ENCODE measurements at places on chromosomes 2 and 18.

DNA sequence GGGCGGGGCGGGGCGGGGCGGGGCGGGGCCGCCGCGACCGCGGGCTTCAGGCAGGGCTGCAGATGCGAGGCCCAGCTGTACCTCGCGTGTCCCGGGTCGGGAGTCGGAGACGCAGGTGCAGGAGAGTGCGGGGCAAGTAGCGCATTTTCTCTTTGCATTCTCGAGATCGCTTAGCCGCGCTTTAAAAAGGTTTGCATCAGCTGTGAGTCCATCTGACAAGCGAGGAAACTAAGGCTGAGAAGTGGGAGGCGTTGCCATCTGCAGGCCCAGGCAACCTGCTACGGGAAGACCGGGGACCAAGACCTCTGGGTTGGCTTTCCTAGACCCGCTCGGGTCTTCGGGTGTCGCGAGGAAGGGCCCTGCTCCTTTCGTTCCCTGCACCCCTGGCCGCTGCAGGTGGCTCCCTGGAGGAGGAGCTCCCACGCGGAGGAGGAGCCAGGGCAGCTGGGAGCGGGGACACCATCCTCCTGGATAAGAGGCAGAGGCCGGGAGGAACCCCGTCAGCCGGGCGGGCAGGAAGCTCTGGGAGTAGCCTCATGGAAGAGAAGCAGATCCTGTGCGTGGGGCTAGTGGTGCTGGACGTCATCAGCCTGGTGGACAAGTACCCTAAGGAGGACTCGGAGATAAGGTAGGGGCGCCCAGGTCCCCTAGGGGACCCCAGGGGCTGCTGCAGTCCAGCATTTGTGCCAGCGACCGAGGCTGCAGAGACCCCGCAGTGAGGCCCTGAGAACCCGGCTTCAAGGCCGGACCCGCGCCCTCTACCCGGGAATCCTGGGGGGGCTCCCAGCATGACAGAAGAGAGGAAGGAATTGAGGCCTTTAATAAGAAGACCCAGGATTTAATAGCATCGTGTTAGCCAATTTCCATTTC, at the start of gene KHK:
Gene KHK (plus strand): TSS at position 49 of the 870 bp plus-strand sequence. CDS start 488 bp downstream, at position 537.
- no peak for DNase-seq

GRCh38 chr2:12270876-12271588, 445.7 kb upstream of the TRIB2 start:
- DNase-seq, result no peak

GRCh38 chr2:112839407-112840067, 3.0 kb upstream of the IL1B start:
- DNase-seq, result no peak

DNA sequence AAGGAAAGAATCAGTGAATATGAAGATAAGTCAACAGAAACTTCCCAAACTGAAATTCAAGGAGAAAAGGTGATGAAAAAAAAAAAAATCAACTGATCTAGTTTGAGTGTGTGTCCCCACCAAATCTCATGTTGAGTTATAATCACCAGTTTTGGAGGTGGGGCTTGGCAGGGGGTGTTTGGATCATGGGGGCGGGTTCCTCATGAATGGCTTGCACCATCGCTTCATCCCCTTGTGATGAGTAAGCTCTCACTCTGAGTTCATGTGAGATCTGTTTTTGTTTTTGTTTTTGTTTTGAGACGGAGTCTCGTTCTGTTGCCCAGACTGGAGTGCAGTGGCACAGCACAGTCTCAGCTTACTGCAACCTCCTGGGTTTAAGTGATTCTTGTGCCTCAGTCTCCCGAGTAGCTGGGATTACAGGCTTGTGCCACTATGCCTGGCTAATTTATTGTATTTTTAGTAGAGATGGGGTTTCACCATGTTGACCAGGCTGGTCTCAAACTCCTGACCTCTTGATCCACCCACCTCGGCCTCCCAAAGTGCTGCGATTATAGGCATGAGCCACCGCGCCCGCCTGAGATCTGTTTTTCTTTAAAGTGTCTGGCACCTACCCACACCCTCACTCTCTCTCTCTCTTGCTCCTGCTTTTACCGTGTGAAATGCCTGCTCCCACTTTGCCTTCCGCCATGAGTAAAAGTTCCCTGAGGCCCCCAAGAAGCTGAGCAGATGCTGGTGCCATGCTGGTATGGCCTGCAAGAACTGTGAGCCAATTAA, 4.0 kb upstream of the SLC66A2 start:
- DNase-seq, result no peak

DNA sequence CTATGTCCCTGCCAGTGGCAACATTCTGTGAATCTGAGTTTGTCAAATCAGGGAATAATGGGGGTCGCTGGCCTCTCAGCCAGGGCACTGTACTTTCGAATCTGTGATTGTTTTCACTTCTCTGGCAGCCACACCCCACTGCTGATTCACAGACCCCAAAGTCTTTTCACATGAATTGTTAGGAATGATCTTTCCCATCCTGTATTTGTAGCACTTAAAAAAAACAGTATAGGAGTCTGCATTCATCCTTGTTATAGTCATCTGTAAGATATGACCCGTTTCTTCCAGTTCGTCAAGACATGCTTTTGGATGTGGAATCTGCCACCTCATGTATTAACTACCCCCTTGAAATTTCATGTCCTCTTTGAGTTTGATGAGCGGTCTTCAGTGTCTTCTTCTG, 928 bp downstream of the NAGK start:
- no peak for DNase-seq

GRCh38 chr2:26581991-26582842, 58.9 kb downstream of the CIB4 start:
- no peak for DNase-seq

DNA sequence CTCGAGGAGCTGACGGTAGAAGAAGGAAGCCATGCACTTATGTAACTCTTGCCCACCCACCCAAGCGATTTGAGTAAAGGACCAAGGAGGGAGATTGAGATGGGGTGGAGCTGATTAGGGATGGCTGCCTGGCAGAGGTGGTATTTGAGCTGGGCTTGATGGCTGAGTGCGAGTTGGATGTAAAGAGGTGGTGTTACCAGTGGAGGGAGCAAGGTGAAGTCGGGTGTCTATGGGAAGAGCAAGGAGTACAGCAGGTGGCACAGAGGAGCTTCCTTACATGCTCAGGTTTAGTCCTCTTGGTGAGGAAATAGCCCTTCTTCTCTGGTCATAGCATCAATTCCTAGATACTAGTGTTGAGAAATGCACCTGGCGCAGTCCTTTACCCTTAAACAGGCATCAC, 294.2 kb upstream of the SKOR2 start:
- no peak for DNase-seq

GRCh38 chr18:58091099-58091611, 47.1 kb downstream of the NEDD4L start:
- no peak for DNase-seq

DNA sequence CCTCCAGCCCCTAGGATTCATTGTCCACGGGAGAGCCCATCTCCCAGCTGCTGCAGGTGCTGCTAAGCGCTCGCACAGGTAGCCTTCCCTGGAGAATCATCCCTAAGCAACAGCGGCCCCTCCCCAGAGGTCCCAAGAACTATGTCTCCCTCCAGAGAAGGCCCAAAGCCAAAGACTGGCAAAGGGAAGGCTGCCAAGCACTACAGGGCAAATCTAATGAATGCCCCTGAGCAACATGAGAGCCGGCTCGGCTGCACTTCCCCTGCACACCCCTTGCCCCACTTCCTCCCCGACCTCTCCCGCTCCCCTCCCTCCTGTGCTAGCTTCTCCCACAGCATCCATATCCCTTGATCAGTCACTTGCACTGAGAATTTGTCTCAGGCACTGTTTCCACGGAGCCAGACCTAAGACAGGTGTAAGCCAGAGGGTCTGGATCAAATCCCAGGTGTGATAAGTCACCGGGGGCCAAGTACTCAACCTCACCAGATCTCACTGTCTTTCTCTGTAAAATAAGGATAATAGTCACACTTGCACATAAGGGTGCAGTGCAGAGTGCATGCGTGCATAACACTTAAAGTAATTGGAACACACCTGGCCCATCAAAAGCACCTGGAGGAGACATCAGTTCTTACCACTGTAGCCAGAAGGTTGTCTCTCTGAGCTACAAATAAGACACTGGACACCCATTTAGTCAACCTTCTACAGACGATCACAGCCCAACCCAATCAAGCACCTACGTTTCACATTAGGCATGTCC, 20.1 kb upstream of the COL6A3 start:
- DNase-seq, result no peak

DNA sequence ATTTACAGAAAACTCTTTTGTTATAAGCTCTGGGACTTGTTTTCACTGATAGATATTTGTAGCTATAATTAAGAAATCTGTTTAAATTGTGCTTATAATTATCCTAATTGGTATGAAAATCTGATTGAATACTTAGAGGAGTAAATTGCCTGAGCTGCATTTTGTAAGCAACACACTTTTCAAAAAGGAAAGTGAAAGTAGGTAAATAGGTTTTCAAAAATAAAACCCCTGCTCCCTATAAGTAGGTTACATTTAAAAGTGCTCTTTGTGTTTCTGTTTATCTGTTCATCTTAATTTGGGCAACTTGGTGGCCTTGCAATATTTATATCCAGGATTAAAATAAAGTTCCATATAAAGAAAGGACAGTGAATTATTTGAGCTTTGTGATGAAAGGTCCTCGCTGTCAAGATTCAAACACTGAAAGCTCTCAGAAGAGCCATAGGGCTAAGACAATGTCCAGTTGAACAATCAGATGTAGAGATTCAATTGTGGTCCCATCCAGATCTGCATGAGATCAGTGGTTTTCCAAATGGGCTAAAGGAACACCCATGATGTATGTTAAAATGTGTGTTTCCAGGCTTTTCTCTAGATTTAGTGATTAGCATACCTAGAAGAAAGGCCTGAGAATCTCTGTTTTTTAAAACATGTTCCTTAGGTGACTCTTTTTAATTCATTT, 371.6 kb downstream of the RPRM start:
- DNase-seq, result no peak

DNA sequence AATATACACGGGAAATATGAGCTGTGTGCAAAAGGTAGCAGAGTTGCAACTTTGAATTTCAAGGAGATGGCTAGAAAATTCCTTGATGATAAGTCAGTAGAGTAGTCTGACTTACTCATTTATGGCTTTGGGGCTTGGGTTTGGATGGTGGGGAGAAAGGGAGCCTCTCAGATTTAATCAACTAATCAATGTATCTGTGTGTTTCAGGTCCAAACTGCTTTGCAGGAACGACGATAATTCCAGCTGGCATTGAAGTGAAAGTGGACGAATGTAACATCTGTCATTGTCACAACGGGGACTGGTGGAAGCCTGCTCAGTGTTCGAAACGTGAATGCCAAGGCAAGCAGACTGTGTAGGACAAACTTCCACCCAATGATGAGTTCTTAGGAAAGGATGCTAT, 164.6 kb downstream of the VWC2L start:
- no peak for DNase-seq

All from activated T-helper 9 cell treated with anti-CD3 and anti-CD28 coated beads, Interleukin-2, amount 50 U/mL, for 16 hours (primary cell).